ENCODE measurements at places on chromosomes 7 and 10. TPM values are rescaled to one million over a fixed set of nuclear protein-coding genes. Genes with fewer than 3 reads are reported as not detected.

Gene VWC2
- 0.10 TPM for total RNA-seq

DNA sequence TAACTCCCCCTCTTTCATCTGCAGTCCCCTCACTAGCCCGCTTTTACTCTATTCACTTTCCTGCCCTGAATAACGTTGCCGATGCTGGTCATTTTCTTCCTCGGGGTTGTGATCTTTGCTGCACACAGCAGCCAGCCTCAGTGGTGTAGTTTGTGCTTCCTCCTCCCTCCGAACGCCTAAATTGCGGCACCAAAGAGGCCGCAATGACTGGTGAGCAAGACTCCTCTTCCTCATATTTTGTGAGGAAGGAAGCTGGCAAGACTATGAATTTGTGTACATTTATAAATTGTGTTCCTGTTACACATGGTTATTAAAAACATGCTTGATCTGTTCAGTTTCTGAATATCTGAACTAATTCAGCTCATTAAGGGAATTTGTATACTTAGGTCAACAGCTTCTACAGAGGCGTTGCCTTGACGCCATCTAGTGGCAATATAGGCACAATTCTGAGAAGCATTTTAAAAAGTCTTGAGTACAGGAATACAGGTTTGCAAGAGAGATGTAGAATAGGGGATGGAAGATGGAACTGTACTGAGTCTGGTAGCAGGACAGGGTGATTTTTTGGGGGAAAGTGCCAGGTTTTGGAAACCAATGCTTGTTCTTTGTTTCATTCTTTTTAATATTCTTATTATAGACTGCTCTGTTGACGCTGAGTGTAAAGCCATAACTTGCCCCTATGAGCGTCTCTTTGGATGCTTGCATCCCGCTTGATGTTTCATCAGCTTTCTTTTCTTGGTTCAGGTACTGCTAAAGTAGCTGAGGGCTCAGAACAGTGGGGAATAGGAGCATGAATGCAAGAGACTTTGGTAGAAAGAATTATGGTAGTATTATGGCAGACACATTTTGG, 4.1 kb upstream of the TAS2R5 start:
- no peak for DNase-seq

GRCh38 chr10:72223743-72224101, 7.6 kb upstream of the ASCC1 start:
- DNase-seq, result no peak

Gene PRKG1
- 25.4 TPM for total RNA-seq

- no peak for DNase-seq
Measured at GRCh38 chr7:65477326-65477725, 103.7 kb downstream of the ZNF92 start.

Gene DYDC2
- not detected for total RNA-seq

Gene STAMBPL1
- total RNA-seq, result 13.2 TPM

Gene BLNK
- 56.4 TPM for total RNA-seq

DNA sequence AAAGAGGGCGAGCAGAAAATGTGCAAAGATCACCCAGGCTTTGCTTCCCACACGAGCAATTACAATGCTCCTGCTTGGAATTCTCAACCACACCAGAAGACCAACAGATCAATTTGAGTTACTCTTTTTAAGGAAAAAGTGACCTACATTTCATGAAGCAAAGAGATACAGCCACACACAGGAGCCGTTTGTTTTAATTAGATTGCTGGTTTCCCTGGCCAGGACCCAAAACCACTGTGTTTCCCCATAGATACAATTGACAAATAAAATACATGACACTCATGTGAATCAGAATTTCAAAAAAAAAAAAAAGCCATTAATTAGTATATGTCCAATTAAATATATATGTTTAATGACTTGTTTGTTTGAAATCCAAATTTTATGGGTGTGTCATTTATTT, 458.3 kb downstream of the PLXDC2 start:
- DNase-seq, result no peak
